ENCODE measurements at places on chromosomes 4 and X.

DNA sequence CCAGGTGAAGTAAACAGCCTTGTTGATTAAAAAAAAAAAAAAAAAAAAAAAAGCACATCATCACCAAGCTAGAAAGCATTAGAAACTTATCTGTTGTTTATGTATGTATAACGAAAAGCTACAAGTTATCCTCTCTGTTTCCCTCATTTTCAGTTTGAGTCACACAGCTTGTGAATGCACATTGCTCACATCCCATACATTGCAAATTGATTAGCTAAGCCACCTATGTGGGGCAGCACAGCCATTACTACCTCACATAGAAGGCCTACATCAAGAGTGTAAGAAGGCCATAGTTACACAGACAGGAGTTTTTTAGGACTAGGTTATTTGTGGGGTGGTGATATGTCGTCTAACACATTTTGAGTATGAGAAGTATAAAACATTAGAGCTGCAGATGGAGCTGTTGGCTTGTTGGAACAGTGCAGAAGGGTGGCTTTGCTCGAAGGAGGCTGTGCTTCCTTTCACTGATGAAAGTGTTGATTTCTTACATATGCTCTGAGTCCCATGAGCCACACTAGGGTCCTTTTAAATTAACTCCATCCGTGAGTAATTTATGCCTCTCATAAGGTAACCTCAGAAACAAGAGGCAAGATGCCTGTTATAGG lies 431.6 kb downstream of the GABRG1 start:
- no peak for DNase-seq

DNA sequence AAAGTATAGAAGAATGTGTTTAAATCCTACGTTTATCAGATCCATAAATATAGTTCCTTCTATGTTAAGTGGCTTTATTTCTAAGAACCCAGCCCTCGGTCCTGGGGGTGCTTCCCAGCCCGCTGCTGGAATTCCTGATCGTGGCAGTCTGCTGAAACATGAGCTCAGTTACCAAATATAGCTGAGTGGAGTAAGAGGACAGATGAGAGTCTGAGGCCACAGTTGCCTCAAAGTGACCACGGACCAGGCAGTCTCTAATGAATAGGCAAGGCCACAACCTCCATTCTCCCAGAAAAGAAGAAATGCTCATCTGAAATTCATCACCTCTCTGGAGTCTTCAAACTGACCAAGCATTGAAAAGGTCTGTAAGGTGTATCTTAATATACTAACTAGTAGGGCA lies at the start of gene PALLD:
TSS of gene PALLD (plus strand) at position 219 of the 400 bp plus-strand sequence.
- DNase-seq: no peak

GRCh38 chr4:22485737-22486136 lies 30.1 kb downstream of the ADGRA3 start:
- DNase-seq: no peak

DNA sequence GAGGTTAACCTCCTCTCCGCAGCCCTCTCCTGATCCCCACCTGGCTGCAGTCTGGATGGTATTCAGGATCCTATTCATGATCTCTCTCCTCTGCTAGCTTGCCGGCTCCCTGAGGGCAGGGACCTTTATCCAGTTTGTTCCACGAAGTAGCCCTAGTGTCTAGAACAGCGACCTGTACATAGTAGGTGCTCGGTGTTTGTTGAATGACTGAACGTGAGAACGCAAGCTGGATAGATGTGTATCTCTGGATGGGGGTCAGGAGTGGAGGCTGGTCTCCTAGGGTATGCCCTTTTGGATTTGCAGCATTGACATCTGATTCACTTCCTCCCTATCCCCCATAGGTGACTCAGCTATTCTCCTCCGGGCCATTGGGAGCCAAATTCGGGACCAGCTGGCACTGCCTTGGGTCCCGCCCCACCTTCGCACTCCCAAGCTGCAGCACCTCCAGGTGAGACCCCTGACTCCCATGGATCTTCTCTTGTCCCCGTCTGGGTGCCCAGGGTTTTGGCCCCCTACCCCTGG lies 7.3 kb downstream of the CCDC22 start:
- DNase-seq: no peak

DNA sequence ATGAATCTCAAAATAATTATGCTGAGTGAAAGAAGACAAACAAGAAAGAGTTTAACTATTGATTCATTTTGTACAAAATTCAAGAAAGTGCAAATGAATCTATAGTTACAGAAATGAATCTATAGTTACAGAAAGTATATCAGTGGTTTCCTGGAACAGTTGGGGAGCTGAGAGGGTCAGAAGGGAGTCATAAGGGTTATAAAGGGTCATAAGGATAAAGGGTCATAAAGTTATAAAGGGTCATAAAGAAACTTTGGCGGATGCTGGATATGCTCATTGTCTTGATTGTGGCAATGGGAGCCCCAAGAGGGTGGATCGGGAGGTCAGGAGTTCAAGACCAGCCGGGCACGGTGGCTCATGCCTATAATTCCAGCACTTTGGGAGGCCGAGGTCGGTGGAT lies 26.0 kb upstream of the INTS6L start:
- no peak for DNase-seq

GRCh38 chr4:172983014-172983413 lies 185.6 kb upstream of the GALNT7 start:
- no peak for DNase-seq
